ENCODE measurements at places on chromosomes 13 and 19.

DNA sequence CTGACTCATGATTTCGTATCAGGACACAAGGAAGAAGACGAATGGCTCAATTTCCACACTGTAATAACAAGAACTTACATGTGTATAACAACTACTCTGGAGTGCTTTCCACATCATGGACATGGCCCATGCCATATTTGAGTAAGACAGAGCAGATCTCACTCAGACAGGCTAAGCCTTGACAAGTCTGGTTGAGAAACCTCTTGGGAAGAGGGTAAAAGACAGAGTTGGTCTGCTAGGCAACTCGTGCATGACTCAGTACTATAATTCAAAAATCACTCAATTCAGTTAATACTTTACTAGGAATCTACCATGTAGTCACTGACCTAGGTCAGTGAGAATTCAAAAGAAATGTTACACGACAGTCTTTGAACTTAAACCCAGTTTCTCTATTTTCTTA, 5.7 kb upstream of the THSD1 start:
- DNase-seq = no peak

- DNase-seq = no peak
Measured at GRCh38 chr13:20264271-20265018, 32.3 kb upstream of the GJB6 start.

- DNase-seq = no peak
Measured at GRCh38 chr13:80877209-80877943, 536.5 kb upstream of the SPRY2 start.

GRCh38 chr19:18416778-18417249, 2.4 kb upstream of the SSBP4 start:
- peak; percentile 93 for DNase-seq

DNA sequence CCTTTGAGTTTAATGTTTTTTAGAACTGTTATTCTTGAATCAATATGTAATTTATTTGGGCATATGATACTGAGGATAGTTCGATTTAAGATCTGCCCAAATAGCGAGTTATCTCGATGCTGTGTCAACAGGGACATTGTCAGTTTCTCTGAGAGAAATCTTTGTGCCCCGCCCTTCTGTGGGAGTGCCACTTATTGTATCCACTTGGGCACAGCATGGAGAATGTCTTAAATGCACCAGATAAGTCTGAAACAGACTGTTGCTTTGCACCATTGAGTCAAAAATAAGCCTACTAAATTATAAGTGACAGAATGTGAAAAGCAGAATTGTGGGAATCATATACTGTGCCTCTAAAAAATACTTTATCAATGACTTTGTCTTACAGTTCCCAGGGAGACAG, 45.6 kb downstream of the RNASEH2B start:
- no peak for DNase-seq

DNA sequence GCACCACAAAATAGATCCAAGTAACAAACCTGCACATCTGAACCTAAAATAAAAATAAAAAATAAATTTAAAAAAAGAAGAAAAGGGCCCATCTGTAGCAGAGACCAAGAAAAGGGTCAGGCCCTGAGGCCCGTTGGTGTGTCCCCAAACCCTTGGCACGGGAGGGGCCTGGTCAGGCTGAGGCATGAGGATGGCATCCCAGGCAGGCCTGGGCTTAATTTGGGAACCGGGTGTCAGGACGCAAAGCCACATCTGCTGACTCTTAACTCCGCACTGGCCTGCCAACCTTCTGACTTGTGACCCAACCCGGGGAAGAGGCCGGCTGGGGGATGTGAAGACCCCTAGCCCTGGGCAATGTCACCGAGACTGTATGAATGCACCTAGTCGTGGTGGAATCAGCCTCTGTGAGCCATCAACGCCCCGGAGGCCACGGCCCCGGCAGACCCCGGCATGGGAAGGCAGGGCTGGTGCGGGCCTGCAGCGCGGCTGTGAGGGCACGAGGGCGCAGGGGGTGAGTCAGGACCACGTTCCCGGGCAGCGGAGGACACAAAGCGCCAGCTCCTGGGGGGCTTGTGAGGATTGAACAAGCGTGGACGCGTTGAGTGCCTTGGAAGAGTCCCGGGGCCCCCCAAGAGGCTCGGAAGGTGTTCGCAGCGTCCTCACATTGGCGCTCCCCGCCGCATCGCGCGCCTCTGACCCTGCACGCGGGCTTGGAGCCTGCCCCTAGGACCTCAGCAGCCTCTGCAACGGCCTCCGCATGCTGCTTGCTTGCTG, 38.2 kb downstream of the ATP12A start:
- no peak for DNase-seq

DNA sequence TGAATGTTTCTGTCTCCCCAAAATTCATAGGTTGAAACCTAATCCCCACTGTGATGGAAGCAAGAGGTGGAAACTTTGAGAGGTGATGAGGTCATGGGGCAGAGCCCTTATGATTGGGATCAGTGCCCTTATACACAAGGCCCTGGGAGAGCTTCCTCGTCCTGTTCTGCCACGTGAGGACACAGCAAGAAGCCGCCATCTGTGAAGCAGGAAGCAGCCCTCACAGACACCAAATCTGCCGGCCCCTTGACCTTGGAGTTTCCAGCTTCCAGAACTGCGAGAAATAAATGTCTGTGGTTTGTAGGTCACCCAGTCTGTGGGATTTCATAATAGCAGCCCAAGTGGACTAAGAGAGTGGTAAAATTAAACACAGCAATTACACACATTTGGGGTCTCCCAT, 737.4 kb downstream of the UQCRFS1 start:
- no peak for DNase-seq

GRCh38 chr13:21703846-21704245, 33.0 kb downstream of the FGF9 start:
- DNase-seq = peak; percentile 62

DNA sequence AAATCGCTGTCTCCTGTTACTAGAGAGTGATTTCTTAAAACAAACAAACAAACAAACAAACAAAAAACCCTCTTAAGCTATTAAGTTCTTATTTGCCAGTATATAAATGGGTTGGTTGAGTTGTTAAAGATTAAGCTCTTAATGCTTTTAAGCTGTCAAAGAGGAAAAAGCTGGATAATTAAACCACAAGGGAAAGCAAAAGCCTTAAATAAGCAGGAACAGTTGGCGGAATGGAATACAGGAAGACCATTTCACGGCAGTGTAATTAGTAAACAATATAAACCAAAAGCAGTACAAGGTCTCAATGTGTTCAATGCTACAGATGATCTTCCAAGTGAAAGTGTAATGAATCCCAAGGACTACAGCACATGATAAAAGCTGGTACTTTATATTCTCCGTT, 32.2 kb upstream of the GGACT start:
- DNase-seq = no peak

GRCh38 chr13:24133021-24133795, 27.3 kb upstream of the SPATA13 start:
- DNase-seq = no peak
